ENCODE measurements at places on chromosomes 3 and 15.

- DNase-seq = peak; percentile 60
Observed at GRCh38 chr3:197224034-197224444, 74.4 kb downstream of the DLG1 start.

DNA sequence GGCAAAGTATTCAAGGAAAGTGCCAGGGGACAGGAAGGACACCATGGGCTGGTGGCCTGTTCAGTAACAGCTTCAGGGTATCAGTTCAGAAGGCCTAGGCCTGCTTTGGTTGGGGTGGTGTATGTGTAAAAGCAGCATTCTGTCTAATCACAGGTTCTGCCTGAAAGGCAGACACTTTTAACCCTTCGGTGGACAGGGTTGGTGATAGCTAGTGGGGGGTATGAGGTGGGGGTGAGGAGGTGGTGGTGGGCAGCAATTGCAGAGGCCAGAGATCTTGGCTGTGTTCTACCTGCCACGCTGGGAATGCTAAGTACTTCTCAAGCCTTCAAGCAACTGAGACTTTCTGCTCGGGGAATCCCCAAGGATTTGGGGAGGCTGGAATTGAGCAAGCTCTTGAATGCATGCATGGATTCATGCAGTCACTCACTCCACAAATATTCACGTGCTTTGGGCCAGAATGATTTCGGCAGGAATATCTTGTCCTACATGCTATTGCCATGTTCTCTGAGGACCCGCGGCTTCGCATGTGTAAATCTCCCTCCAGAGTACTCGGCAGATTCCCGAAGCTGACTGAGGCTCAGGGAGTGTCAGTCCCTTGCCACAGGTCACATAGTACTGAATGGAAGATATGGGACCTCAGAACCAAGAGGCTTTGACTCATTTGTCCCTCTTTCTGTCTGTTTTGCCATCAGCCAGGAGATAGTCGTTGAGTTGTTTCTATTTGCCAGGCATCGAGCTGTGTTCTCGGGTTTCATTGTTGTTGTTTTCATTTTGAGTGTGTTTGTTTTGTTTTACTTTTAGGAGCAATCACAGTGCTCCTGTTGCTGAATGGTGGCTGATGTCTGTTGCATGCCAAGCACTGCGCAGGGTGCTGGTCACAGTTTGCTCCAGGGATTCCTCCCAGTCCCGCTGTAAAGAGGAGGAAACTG, 65.5 kb downstream of the SMAD3 start:
- DNase-seq = peak; percentile 79

- no peak for DNase-seq
Observed at GRCh38 chr3:194598771-194599557, 34.3 kb downstream of the TMEM44 start.

- no peak for DNase-seq
Observed at GRCh38 chr3:136804141-136804540, 14.8 kb upstream of the SLC35G2 start.

- DNase-seq = no peak
Observed at GRCh38 chr15:41487381-41487780, 6.3 kb upstream of the ITPKA start.
